ENCODE measurements at places on chromosomes 7 and 10. TPM values are rescaled to one million over a fixed set of nuclear protein-coding genes. Genes with fewer than 3 reads are reported as not detected.
A peak's percentile ranks its signal among the peaks of the same experiment; 100 is the strongest.

- no peaks in the 10 kb centered on the region for H3K27me3 ChIP-seq
- H3K4me3 ChIP-seq = no peak overlapping the region
- H3K36me3 ChIP-seq = no peaks in the 10 kb centered on the region
- no peaks in the 10 kb centered on the region for H3K4me1 ChIP-seq
Observed at GRCh38 chr7:8125680-8126444, 136.1 kb downstream of the ICA1 start.

OR6B1 gene
- not detected for total RNA-seq

DNA sequence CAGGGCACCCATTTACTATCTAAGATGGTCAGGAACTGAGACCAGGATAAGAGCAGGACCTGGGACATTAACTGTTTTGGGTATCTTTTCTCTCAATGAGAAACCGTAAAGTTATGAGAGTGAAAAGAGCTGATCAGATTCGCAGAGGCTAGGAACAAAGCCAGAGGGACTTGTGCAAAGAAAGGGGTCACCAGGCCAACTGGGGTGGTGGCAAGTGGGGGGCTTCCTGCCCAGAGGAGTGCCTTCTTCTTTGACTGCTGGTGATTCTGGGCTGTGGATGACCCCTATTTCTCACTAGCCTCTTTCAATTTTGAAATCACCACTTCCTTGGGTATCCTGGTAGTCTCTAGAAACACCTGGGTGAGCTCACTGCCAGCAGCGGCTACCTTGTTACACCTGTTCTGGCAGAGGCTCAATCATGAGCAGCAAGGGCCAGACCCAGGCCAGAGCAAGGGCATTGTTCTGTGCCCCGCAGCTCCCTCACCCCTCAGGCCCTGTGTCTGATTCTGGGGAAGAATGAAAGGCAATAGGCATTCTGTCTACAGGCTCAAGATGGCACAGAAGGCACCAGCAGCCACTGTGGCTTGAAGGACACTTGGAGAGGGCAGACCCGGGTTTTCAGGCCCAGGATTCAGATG is 999 bp downstream of the SFTPD start:
- no peaks in the 10 kb centered on the region for H3K4me1 ChIP-seq
- no peak for DNase-seq
- no peak overlapping the region for H3K27ac ChIP-seq
- no peak overlapping the region for H3K4me3 ChIP-seq
- no peaks in the 10 kb centered on the region for H3K27me3 ChIP-seq

DNA sequence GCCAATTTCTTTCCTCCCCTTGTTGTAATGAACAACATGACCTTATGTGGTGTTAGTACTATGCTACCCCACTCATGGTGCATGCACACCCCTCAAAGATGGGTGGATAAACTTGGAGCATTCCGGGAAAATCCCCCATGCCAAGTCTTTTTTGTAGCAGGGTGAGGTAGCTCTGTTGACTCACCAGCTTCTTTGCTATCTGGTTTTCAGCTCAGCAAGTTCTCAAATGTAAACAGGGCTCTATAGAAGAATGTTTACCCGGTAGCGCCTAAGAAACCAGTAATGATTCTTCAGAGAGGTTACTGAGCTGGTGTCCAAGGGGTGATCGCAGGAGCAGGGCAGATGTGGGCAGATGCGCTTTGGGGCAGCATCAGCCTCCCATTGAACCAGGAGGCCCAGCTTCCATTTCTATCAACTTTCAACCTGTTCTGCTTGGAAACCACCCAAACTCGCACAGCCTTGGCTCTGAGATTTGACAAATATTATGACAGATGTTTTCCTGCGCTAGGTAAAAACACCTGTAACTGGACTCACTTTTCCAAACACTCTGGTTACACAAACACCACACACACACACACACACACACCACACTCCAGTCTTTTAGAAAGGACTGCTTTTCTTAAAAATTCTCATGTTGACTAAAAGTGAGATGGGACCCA is 87.8 kb downstream of the ZRANB1 start:
- peaks cover 3% of the 10 kb centered on the region for H3K36me3 ChIP-seq
- H3K4me1 ChIP-seq = no peaks in the 10 kb centered on the region
- no peak overlapping the region for H3K4me3 ChIP-seq
- DNase-seq = no peak

- H3K4me3 ChIP-seq = no peak overlapping the region
- no peaks in the 10 kb centered on the region for H3K27me3 ChIP-seq
- H3K27ac ChIP-seq = no peak overlapping the region
- DNase-seq = peak; percentile 66
Observed at GRCh38 chr7:104231054-104232046, 23.5 kb upstream of the ORC5 start.

- no peak for DNase-seq
- no peak overlapping the region for H3K4me3 ChIP-seq
- no peaks in the 10 kb centered on the region for H3K27me3 ChIP-seq
- H3K4me1 ChIP-seq = peaks cover 22% of the 10 kb centered on the region
Observed at GRCh38 chr10:121667948-121668313, 69.7 kb upstream of the FGFR2 start.

- no peak overlapping the region for H3K27ac ChIP-seq
- no peaks in the 10 kb centered on the region for H3K36me3 ChIP-seq
- H3K27me3 ChIP-seq = no peaks in the 10 kb centered on the region
- no peak overlapping the region for H3K4me3 ChIP-seq
- no peak for DNase-seq
- no peaks in the 10 kb centered on the region for H3K4me1 ChIP-seq
Observed at GRCh38 chr7:156019308-156019707, 207.0 kb upstream of the SHH start.

PNLIPRP1 gene
- not detected for total RNA-seq

DNA sequence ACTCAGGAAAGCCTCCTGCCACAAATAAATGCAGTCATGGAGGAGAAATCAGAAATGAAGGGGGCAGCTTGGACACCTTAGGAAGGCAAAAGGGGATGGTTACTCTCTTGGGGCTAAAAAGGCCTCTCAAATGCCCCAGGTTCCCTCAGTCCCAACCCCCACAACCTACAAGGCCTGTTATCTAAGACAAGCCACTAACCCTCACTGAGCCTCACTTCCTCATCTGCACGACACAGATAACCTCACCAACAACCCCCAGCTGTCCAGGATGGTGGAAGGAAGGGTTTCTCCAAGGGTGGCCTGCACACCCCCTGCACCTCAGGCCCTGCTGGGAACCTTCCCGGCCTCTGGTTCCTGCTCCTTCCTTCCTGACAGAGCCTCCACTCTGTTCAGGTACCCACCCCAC is 29.2 kb downstream of the SORBS1 start:
- H3K27me3 ChIP-seq = no peaks in the 10 kb centered on the region
- no peak for DNase-seq
- H3K27ac ChIP-seq = peak overlapping the region; percentile 96
- H3K4me3 ChIP-seq = no peak overlapping the region

PNLIP gene
- not detected for total RNA-seq

GRCh38 chr10:48306870-48307710 is 613 bp downstream of the MAPK8 start:
- peak overlapping the region; percentile 86 for H3K4me3 ChIP-seq
- no peaks in the 10 kb centered on the region for H3K4me1 ChIP-seq
- no peaks in the 10 kb centered on the region for H3K36me3 ChIP-seq
- DNase-seq = peak; percentile 75
- peak overlapping the region; percentile 97 for H3K27ac ChIP-seq
- H3K27me3 ChIP-seq = no peaks in the 10 kb centered on the region

TIAL1 gene
- total RNA-seq = 132 TPM

GRCh38 chr7:2165239-2165609 is 67.5 kb downstream of the MAD1L1 start:
- H3K27ac ChIP-seq = no peak overlapping the region
- peaks cover 34% of the 10 kb centered on the region for H3K4me1 ChIP-seq
- no peaks in the 10 kb centered on the region for H3K27me3 ChIP-seq
- DNase-seq = no peak

DNA sequence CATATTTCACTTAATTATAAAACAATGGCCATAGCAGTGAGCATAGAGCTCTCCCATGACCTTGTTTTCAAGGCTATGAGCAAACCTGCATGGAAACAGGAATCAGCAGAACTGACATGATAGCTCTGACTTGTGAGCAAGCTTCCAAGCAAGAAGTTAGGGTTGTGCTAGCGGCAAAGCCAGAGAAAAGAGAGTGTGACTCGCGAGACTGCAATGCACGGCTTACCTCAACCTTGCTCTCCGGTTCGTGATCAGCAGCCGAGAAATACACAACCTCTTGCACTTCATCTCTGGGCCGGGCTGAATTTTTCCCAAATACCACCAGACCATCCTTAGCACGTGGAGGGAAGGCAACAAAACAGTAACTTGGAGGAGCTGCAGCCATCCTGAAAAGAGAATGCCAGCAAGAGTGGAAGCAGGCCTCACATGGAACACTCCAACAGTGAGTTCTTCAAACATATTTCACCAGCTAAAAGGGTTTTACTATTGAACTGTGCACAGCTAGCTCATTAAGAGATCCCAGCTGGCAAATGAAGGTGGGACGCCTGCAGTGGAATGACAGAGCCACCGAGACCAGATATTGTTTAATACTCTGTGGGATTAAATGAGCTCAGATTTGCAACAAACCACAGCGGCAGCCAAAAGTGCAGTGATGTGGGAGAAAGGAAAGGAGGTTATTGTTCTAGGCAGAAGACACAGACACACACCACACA is 20.8 kb downstream of the SCRN1 start:
- no peak overlapping the region for H3K4me3 ChIP-seq
- DNase-seq = no peak
- no peaks in the 10 kb centered on the region for H3K4me1 ChIP-seq
- H3K36me3 ChIP-seq = no peaks in the 10 kb centered on the region
- no peak overlapping the region for H3K27ac ChIP-seq
- no peaks in the 10 kb centered on the region for H3K27me3 ChIP-seq

DNA sequence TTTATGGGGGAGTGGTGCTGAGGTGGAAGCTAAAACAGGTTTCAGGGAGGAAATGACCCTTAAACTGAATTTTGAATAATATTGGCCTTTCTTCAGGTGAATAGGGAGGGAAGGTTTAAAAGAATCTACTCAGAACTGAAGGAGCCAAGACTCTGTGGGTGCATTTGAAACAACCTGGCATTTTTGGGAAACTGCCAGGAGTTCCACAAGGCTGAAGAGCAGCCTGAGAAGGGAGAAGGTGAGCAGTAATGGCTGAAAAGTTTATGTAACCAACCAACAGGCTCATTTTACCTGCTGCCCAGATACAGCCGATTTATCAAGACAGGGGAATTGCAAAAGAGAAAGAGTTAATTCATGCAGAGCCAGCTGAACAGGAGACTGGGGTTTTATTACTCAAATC is 4.0 kb upstream of the PANK1 start:
- no peak for DNase-seq
- no peak overlapping the region for H3K4me3 ChIP-seq
- no peaks in the 10 kb centered on the region for H3K27me3 ChIP-seq
- no peak overlapping the region for H3K27ac ChIP-seq
- H3K36me3 ChIP-seq = no peaks in the 10 kb centered on the region

DNA sequence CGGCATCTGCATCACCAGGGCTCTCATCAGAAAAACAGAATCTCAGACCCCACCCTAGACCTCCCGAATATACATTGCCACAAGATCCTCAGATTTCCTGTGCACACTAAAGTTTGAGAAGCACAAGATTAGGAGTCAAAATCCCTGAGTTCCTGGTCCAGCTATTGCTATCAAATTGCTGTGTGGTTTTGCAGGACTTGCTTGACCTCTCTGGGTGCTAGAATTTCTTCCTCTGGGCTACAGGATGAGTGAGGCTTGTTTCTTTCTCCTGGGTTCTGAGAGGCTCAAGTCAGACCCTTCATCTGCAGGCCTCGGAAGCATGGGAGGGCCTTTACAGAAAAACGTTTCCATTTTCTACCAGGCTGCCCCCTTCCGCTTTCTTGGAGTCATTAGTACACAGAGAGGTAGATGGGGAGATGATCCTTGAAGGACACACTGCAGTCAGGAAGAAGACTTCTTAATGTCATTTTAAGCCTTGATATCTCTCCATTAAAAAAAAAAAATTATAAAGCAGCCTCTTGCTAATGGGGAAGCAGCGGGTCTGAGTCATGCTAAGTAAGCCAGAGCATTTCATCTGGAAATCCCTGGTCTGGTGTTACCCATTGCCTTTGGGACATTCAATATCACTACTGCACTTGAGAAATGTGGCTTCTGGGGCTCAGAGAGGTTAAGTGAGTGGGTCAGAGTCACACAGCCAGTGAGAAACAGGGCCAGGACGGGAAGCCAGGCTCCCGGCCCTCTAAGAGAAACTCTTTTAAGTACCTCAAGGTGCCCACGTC is 173.5 kb downstream of the KCNMA1 start:
- H3K27me3 ChIP-seq = no peaks in the 10 kb centered on the region
- H3K27ac ChIP-seq = peak overlapping the region; percentile 70
- DNase-seq = no peak
- no peak overlapping the region for H3K4me3 ChIP-seq

GRCh38 chr10:5528989-5529701 is 4.4 kb downstream of the CALML3 start:
- H3K36me3 ChIP-seq = no peaks in the 10 kb centered on the region
- no peaks in the 10 kb centered on the region for H3K27me3 ChIP-seq
- H3K4me1 ChIP-seq = peaks cover 46% of the 10 kb centered on the region
- DNase-seq = peak; percentile 54
- no peak overlapping the region for H3K4me3 ChIP-seq
- H3K27ac ChIP-seq = peak overlapping the region; percentile 81

DNA sequence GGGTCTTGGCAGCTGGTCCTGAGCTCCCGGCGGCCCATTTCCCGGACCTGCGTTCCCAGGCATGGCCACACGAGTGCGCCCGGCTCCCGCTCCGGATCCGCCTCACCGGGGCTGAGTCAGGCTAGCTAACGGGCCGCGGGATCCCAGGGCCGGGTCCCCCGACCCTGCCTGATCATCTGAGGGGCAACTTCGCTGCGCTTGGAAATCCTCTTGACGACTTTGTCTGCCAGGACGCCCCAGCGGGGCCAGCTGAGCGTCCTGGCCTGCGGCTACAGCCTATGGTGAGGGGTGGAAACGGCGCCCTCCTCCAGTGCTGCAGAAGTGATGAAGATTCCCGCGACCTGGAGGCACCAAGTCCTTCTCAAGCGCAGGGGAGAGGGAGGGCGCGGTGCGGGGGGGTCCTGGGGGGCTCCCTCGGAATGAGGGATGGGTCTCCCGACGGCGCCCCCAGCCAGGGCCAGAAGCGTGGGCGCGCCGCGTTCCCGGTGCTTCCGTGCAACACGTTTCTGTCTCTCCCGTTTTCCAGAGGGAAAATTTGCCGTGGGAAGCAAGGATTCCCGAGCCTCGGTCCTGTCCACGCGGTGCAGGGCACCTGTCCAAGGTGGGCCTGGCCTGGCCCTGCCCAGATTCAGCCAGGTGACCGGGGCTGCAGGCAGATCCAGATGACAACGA is 212.4 kb downstream of the CCSER2 start:
- H3K36me3 ChIP-seq = no peaks in the 10 kb centered on the region
- DNase-seq = peak; percentile 81
- H3K4me3 ChIP-seq = peak overlapping the region; percentile 48
- no peak overlapping the region for H3K27ac ChIP-seq
- H3K4me1 ChIP-seq = peaks cover 13% of the 10 kb centered on the region

DNA sequence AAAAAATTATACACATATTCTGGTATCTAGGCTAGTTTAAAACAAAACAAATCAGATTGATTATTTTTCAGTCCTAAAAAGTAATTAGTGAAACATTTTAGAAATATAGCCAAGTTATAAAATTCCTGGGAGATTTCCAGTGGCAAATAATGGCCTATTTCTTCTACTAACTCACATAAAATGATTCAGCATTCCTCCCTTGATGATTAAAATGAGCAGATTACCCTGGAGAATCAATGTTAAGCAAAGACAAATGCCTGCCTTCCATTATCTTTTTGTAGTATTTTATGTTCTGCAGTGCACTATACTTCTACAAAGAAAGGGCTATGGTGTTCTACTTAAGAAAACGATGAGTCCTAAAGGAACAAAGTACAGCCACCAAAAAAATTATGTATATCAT is 53.6 kb downstream of the PARD3 start:
- no peak overlapping the region for H3K4me3 ChIP-seq
- H3K27me3 ChIP-seq = no peaks in the 10 kb centered on the region
- H3K27ac ChIP-seq = no peak overlapping the region
- no peaks in the 10 kb centered on the region for H3K36me3 ChIP-seq
- DNase-seq = no peak

Measured in sigmoid colon (tissue), 7 donors.